ENCODE measurements at places on chromosomes 3 and 15.
A peak's percentile ranks its signal among the peaks of the same experiment; 100 is the strongest.

DNA sequence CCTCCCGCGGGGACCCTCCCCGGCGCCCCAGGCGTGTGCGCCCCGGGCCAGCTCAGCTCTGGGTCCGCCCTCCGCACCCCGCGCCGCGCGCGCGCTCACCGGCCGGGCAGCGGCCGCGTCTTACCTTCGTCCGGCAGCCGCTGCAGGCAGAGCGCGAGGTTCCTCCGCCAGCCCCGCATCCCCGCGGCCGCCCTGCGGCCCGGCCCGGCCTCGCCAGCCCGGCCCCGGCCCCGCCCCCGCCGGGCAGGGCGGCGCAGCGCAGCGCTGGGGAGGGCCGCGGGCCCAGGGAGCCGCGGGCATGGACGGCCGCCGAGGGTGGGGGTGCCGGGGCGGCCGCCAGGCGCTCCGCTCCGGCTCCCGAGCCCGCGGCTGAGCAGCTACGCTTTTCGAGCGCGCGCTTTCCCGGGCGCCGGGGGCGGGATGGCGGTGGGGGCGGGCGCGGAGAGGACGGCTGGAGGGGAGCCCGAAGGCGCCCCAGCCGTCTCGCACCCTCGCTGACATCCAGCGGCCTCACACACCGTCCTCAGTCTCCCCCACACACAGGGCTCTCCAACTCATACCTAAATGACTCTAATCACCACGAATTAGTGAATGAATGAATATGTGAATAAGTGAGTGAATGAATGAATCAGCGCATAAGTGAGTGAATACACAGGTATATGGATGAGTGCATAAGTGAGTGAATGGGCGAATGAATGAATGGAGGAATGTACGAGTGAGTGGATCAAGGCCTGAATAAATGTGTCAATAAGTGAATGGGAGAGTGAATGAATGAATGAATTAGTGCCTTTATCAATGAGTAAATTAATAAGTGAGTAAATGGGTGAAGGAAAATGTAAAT, 48.5 kb upstream of the CCDC174 start:
- DNase-seq: no peak

DNA sequence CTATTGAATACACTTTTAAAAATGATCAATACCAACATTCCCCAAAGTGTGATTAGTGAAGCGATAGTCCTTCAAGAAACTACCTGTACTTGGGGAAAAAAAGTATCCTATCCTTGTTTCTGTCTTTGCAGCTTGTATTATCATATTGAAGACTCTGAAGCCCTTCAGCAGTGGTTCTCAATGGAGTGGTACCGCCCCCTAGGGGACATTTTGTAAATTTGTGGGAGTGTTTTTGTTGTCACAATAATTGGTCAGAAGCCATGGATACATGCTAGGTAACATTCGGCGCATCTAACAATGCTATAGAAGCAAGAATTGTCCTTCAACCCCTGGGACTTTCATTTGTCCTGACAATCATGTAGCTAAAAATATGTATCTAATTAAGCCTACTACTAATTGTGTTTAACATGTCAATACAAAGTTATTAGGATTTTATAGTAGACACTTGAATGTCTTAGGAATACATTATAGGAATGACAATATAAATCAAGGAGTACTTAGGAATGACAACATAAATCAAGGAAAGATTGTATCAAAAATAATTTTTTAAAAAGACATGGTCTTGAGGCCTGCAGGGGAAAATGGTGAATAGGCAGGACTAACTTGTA, 53.7 kb downstream of the NMD3 start:
- DNase-seq: peak; percentile 87

- DNase-seq: no peak
Observed at GRCh38 chr3:112048911-112049310, 14.4 kb downstream of the TMPRSS7 start.

DNA sequence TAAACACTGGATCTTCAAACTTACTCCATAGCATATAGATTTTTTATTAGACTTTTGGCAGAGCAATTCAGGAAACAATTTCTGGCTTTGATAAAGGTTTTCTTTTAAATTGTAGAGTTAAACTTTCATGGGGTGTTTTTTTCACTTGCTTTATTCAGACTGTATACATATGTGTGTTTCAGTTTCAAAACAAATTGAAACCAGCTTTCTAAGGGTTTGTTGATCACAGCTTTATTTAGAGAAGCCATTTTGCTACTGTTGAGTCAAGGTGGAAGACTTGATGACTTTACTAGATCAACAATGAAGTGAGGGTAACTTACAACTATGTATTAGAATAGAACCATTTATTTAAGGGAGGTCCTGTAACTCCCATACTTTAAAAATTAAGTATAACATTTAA, 6.2 kb downstream of the UBE2E1 start:
- no peak for DNase-seq

- no peak for DNase-seq
Observed at GRCh38 chr15:59516655-59517461, 78.9 kb downstream of the FAM81A start.

DNA sequence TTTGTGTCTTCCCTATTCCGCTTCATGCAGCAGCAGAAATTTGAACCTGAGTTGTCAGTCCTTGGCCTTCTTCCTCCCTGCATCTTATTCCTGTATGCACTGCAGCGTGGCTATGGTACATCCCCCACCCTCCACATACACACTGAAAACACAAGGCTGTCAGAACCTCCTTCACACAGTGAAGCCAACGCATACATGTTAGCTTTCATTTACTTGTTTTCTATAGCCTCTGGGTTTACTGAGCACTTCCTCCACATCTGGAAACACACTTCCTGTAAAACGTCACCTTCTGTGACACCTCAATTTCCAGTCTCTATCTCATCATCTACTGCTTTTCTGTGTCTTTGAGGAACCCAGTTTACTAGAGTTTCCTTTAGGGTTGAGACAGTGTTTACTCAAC, 47.0 kb downstream of the SUSD5 start:
- DNase-seq: no peak

DNA sequence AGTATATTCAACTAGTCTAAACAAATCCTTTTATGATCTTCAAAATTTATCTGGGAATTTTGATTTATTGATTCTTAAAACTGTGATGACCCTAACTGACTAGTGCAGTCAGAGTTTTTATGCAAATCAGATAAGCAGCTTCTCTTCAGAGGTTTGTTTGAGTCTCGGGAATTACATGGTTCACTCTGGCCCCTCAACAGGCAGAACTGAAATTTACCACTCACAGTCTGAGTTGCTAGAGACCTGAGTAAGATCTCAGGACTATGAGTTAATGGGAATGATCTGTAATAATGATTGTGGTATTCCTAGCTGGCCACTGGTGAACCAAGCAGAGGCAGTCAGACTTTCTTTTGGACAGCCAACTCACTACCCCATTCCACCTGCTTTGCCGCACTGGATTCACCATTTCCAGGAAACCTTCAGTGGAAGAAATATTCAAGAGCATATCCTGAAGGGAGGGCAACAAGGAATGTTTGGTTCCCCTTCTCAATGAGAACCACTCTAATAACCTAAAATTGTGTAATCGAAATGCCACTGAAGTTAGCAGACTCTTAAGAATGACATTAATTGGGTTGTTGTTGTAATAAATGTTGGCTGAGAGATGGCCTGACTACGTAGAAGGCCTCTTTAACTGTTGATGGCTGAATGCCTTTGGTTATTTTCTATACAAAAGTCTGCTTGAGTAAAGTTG, 11.5 kb upstream of the DNAJC13 start:
- DNase-seq: no peak

- no peak for DNase-seq
Observed at GRCh38 chr3:124974691-124975090, 40.1 kb upstream of the MUC13 start.

GRCh38 chr3:137360531-137361201, 402.9 kb downstream of the IL20RB start:
- no peak for DNase-seq

GRCh38 chr3:195337747-195338146, 66.8 kb upstream of the XXYLT1 start:
- no peak for DNase-seq

DNA sequence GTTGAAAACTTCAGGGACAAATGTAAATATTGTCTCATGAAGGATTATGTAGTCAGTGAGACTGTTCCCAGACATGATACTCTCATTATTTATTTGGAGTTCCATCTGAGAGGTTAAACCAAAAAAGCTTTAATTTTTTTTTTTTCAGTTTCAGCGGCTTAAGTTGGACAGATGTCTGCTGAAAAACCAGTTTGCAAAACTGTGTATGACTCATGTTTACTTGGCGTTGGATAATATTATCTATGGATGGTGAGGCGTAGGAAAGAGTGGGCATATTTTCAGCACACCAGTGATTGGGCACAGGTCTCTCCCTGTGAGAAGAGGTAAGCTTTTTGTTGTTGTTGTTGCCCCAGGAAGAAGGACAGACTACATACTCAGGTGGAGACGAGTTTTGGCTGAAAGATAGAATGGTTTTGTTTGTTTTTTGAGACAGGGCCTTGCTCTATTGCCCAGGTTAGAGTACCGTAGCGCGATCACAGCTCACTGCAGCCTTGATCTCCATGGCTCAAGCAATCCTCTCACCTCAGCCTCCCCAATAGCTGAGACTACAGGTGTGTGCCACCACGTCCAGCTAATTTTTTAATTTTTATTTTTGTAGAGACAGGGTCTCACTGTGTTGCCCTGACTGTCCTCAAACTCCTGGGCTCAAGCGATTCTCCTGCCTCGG, 16.4 kb upstream of the ANXA2 start:
- no peak for DNase-seq

GRCh38 chr15:85541744-85542143, 161.3 kb downstream of the AKAP13 start:
- DNase-seq: no peak

DNA sequence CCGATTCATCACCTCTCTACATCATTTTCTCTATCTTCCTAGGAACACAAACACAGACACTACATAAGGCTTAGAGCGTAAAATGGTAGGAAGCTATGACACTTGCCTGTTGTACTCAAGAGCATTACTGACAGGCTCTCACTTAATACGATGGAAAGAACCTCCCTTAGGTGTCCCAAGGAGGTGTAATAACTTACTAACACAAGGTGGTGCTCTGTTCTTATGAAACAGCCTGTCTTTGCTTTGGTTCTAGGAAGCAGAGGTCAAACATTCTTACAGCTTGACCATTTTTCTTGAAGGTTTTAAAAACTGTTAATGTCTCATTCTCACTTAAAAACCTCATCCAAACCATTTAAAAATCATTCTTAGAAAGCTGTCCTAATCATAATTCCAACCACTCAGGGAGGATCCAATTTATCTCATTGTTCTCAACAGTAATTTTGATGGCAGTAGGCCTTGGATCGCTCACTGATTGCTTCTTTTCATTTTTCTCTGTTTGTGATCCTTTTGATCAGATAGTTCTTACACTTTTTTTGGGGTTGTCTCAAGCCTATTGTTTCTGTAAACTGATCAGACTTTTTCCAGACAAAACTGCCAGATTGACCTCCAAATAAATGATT, 317.8 kb upstream of the AGTR1 start:
- DNase-seq: peak; percentile 85

DNA sequence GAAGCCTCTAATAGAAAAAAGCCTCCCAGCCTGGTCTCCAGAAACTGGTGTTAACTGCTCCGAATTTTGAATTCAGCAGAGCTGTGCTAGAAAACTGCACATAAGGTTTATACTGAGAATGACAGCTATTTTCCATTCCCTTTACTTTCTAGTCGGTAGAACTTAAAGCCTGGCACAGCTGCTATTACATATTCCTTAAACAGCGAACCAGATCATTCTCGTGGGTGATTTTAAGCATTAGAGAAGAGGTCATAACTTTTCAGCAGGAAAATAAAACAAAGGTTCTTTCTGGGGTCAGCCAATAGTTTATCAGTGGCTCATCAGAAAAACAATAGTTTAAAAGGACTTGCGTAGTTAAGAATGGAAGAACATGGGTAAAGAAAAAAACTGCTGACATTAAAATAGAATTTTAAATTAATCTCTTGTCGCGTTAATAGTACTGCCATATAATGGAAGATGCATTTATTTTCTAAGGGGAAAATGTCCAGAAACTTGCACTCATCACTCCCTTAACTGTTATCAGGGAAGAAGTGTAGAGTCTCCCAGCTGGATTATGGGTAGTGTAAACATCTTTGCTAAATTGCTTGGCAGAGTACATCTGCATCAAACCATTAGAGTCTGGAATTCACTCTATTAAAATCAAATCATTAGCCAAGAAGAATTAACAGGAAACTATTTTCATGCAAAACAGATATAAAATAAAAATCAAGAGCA, 7.9 kb downstream of the VGLL4 start:
- no peak for DNase-seq

DNA sequence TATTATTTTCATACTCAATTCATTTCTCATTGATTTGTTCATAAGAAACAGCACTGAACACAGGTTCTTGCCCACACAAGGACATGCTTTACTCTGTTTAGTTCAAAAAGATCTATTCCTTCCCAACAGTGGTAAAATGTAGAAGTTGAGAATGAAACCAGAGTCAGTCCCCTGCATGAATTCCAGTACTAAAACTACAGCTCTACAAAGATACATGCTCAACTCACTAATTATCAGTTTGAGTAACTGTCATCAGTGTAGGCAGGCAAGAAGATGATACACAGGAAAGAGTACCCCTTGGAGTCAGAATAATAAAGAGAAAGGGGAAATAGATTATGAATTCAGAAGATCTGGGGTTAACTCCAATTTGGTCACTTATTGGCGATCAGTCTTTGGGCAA, 43.2 kb downstream of the NR2E3 start:
- DNase-seq: no peak

- no peak for DNase-seq
Observed at GRCh38 chr3:118196183-118196582, 838.5 kb downstream of the IGSF11 start.

GRCh38 chr3:32606960-32607359, 36.3 kb upstream of the DYNC1LI1 start:
- DNase-seq: no peak

- no peak for DNase-seq
Observed at GRCh38 chr15:97177151-97177577, 783.3 kb upstream of the ARRDC4 start.

GRCh38 chr15:31434275-31434587, 107.6 kb downstream of the KLF13 start:
- DNase-seq: no peak

DNA sequence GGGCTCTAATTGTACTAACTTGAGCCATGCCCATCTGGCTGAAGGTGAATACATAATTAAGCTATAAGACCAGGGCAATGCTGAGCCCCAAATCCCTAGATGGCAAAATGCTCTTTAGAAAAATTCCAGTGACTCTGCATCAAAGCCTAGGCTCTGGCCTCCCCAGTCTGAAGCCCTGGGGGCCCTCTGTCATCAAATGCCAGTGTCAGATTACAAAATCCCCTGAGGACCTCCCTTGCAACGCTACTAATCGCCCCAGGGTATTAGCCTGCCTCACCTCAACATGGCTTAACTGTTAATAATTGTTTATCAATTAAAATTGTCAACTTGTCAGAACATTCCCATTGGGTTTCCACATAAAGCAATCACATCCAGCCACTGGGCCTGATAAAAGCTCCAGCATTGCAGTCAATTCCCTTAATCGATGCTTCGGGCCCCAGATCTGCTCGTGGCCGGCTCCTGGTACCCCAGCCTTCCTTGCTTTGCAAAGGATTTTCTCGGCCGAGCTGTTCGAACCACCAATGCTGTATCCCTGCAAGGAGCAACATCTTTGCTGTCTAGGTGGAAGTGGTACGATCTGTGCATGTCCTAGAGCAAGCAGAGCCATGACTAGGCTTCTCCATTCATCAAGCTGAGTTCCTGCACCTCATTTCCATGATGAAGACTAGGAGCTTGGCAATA, 151.7 kb downstream of the MEGF11 start:
- no peak for DNase-seq

All from T47D (cell line).